ENCODE measurements at places on chromosomes 11 and 22. TPM values are rescaled to one million over a fixed set of nuclear protein-coding genes. Genes with fewer than 3 reads are reported as not detected.

The CLCF1 gene
- total RNA-seq: 3.4 TPM

The MAP6 gene
- total RNA-seq: 2.5 TPM

The APOL4 gene
- total RNA-seq: 0.38 TPM

The VSTM5 gene
- under 0.01 TPM for total RNA-seq

The OR10D3 gene
- total RNA-seq: not detected

The B4GALNT4 gene
- 1.9 TPM for total RNA-seq
